ENCODE measurements at places on chromosomes 6 and 20. TPM values are rescaled to one million over a fixed set of nuclear protein-coding genes. Genes with fewer than 3 reads are reported as not detected.

Gene FAM184A
- total RNA-seq, result 3.4 TPM

GRCh38 chr6:73612611-73613010 lies 41.2 kb downstream of the SLC17A5 start:
- no peak for DNase-seq

- DNase-seq, result no peak
These were observed at the start of gene HLA-F for GRCh38 chr6:29723262-29723665. TSS of gene HLA-F (plus strand) at chr6:29723434. CDS start at chr6:29723464, 30 bp downstream.

Gene HLA-DOA
- total RNA-seq, result 2.5 TPM

Gene HLA-DRB5
- total RNA-seq, result 22.1 TPM

Gene C6orf52
- total RNA-seq, result 3.7 TPM

GRCh38 chr6:44278774-44279697 lies 8.8 kb downstream of the TMEM151B start:
- DNase-seq, result no peak
